ENCODE measurements at places on chromosomes 11 and 22.

DNA sequence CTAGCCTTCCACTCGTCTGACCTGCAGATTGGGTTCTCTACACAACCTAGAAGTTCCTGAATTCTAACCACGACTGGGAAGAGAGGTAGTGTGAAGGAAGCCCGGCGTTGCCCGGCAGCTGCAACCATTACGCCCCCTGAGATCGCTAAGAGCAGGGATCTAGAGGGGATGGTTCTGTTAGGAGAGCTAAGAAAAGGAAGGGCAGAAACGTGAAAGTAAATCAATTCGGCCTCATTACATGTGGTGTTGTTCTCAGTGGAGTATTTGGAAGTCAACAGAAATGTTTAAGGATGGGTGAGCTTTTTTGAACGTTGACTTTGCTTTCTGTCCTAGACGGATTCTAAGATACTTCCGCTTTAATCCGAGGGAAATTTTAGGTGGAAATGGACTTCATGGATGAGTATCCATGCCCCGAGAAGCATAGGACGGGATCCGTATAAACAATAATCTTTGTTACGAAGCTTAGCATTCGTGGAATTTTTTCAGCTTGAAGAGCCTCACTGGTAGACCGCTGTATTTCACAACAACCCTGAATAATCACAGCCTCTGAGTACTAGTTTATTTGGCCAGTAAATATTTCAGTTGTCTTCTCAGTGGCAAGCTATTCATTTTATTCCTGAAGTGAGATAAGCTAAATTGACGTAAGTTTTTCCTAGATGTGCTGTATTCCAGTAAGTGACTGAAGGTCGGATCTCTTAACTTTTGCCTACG is 629 bp downstream of the ATP5MG start:
- no peak for DNase-seq

- no peak for DNase-seq
Measured at GRCh38 chr11:78311702-78312371, 105.8 kb downstream of the GAB2 start.

- no peak for DNase-seq
Measured at GRCh38 chr11:36027731-36028130, 83.9 kb downstream of the LDLRAD3 start.

- no peak for DNase-seq
Measured at GRCh38 chr22:28822930-28823551, 22.7 kb upstream of the XBP1 start.

GRCh38 chr22:46596032-46596441 is 24.1 kb upstream of the GRAMD4 start:
- DNase-seq: no peak

DNA sequence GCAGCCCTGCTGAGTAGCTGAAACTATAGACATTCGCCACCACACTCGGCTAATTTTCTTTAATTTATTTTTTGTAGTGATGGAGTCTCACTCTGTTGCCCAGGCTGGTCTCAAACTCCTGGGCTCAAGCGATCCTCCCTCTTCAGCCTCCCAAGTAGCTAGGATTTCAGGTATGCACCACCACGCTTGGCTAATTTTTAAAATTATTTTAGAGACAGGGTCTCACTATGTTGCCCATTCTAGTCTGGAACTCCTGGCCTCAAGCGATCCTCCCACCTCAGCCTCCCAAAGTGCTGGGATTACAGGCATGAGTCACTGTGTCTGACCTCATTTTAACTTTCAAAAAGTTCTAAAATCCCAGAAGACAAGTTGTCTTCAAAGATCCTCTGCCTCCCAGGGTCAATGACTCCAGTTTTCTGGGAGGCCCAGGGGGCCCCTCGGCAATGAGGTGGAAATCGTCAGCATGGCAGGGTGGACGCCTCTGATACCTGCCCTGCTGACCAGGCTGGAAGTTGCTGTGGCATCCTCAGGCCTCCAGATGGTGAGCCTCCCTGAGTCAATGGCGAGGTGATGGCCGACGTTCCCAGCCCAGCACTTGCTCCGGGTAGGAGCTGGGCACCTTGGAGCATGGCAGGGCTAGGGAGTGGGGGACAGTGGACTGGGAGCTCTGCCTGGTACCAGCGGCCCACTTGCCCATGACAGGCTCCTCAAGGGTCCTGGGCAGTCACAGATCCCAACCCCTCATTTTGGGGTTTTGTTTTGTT is 31.1 kb downstream of the RPL3 start:
- no peak for DNase-seq

GRCh38 chr11:833114-833791 is 501 bp downstream of the CD151 start:
- no peak for DNase-seq

GRCh38 chr22:27501191-27501936 is 300.2 kb downstream of the MN1 start:
- DNase-seq: no peak

DNA sequence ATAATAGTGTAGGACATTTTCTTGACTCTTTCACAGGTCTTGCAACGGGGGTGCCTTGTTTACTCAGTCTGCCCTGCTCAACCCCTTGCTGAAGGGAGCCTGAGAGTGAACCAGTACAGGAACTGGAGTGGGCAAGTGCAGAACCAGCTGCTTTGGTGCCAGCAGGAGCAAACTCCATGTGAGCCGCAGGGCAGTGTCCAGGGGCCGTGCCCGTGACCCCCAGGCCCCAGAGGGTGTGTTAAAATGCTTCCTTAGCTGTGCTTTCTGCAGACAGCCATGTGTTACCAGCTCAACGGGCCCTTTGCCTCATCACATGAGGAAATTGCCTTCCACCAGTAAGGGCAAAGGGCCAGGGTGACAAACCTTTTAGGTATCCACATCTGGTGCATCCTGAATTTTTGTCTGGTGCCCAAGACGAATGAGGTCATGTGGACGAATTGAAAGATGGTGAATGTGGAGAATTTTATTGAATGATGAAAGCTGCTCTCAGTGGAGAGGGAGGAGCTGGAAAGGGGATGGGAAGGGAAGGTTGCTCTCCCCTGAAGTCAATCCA is 53.6 kb upstream of the OR5D13 start:
- no peak for DNase-seq

DNA sequence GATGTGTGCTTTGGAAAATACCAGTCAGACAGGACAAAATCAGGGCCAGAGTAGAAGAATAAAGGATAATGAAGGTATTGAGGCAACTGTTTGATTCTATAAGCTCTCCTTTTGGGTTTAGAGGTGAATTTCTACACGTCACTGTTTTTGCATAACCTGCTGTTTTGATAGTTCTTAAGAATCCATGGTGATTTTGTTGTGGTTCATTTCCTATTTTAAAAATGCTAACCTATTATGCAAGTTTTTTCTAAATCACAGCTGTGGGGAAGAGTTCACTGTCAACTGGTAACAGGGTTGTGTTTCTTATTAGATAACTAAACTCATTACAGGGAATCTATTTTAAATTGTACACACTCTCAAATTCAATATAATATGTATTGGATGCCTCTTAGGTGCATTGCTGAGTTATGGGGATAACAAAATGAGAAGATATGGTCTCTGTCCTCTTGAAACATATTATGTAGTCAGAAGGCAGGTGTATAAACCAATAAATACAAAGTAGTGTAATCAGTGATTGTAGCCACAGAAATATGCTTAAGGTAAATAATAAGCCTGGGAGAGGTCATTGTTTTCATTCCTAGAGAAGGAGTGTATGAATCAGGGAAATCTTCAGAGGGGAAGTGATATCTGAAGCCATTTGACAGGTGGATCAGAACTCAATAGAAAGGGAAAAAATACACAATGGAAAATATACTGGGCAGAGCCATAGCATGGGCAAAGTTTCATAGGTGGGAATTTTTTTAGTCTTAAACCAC is 192.5 kb downstream of the FAT3 start:
- no peak for DNase-seq

GRCh38 chr11:113018913-113019312 is 57.7 kb downstream of the NCAM1 start:
- DNase-seq: no peak

DNA sequence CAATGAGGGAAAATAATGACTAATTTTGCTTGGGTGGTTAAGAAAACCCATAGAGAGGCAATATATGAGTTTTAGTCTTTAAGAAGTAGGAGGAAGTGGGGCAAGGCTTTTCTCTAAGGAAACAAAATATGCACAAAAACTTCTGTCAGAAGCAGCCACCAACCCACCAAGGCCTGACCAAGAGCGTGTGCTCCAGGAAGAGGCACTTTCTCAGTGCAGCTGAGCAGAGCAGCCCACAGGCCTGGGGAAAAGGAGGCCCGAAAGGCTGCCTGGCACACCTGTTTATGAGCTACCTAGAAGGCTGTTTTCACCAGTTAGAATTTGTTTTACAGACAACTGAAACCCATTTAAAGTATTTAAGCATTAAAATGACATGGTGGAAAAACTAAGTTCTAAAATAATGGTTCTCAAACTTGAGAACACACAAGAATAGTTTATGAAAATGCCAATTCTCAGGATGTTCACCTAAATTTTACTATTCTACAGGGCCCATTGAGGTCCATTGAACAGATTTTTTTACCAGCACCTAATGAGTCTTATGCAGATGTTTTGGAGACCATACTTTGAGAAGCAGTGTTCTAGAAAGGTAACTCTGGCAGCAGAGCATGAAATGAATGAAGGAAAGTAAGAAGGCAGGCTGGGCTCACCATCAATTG is 160.5 kb upstream of the DDI1 start:
- no peak for DNase-seq

- no peak for DNase-seq
Measured at GRCh38 chr11:132123854-132124835, 753.7 kb downstream of the NTM start.

- no peak for DNase-seq
Measured at GRCh38 chr11:64044730-64045393, 9.1 kb downstream of the FLRT1 start.

- no peak for DNase-seq
Measured at GRCh38 chr11:131354251-131354701, 16.1 kb upstream of the NTM start.

DNA sequence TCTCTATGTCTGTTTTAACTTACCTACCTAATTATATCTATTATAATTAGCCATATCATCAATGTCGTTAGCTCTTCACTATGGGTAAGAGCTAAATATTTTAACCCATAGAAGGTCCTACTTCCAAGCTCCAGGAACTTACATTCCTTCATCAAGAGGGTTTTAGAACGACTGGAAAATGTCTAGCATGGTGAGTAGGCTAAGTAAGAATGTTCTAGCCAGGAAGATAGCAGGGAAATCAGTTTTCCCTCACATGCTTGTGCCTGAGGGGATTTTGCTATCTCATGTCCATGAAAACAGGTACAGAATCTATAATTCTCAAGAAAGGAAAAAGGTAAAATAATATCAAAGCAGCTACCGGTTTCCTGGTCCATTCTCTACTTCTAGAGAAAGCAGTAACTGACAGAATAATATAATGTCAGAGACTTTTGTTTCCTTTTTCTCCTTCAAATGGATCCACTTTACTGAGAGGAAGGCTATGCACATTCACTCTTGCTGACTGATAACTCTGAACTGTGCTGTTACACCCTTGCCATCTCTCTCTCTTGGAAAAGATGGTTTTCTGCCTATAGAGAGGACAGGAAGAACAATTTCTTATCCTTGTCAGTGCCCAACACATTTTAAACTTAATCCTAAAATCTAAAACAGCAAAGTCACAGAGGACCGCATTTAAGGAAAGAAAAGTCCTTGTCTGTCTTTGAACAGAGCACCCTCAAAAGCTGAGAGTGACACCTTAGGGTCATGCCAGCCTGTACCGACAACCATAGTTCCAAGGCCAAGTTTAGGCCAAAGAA is 67.0 kb downstream of the MAML2 start:
- no peak for DNase-seq

GRCh38 chr11:116702772-116703385 is 69.9 kb downstream of the BUD13 start:
- DNase-seq: no peak

GRCh38 chr11:8249482-8249881 is 14.2 kb downstream of the LMO1 start:
- DNase-seq: no peak

DNA sequence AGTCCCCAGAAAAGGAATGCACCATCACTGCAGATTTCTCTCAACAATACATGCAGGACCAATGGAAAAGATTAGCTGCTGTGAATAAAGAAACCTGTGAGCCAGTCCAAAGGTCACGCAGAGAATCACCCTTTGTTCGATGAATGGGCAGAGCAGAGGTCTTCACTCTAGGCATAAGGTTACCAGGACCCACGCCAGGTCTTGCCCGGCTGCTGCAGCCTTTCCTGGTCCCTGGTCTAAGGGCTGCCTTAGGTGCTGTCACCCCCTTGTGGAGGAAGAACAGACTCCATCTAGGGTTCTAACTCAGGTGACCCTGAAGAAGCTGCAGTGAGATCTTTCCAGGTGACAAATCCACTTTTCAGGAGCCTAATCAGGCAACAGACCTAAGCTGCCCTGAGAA is 29.0 kb upstream of the NAP1L4 start:
- no peak for DNase-seq

DNA sequence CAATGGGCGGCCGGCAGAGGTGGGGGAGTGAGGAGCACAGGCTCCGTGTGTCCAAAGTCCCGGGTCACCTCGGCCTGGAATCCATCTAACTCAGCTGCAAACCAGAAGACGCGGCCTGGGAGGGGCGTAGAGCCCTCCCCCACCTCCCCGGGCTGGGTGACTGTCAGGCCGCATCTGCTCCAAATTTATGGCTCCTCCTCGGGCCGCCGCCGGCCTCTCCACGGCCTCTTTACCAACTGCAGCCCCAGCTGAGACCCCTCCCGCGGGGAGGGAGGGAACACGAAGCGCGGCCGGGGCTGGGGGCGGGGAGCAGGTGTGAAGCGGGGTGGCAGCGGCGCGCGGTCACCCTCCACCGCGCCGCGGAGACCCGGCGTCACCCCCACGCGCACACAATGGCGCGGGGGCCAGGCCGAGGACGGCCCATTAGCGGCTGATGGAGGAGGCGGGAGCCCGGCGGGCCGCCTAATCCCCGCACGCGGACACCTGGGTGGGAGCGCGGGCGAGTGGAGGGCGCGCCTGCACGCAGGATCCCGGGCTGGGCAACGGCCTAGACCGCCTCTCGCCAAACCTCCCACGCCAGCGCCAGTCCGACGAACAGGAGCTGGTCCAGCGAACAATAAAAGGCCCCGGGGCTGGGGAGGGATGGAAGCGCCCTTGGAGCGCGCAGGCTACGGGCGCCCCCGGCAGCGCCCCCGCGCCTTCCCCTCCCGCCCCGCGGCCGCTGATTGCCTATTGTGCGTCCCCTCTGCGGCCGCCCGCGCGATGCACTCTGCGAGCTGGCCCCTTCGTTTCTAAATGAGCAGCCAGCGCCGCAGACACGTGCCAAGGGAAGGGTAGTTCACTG is 25.9 kb upstream of the ROBO3 start:
- no peak for DNase-seq

GRCh38 chr11:110712659-110713448 is 617 bp upstream of the ARHGAP20 start:
- no peak for DNase-seq

GRCh38 chr11:44561275-44561805 is 4.1 kb upstream of the CD82 start:
- DNase-seq: no peak

GRCh38 chr11:33185756-33186155 is 24.5 kb upstream of the CSTF3 start:
- no peak for DNase-seq

- no peak for DNase-seq
Measured at GRCh38 chr11:131889146-131889577, 518.7 kb downstream of the NTM start.

- DNase-seq: no peak
Measured at GRCh38 chr11:130085671-130086290, 16.1 kb downstream of the APLP2 start.
